ENCODE measurements at places on chromosomes 11 and 22. TPM values are rescaled to one million over a fixed set of nuclear protein-coding genes. Genes with fewer than 3 reads are reported as not detected.

The DMC1 gene
- total RNA-seq: 4.7 TPM

DNA sequence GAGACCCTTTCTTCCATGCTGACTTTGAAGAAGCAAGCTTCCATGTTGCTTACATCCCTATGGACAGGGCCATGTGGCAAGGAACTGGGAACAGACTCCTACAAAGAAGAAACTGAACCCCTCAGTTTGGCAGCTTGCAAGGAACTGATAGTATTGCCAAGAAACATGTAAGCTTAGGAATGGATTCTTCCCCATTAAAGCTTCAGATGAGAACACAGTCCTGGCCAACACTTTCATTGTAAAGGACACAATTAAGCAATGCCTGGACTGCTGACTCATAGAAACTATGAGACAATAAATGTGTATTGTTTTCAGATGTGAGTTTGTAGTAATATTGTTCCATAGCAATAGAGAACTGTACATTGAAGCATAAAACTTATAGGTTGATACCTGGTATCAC is 82.4 kb downstream of the AASDHPPT start:
- no peak for DNase-seq

The KIAA1671 gene
- 65.1 TPM for total RNA-seq

DNA sequence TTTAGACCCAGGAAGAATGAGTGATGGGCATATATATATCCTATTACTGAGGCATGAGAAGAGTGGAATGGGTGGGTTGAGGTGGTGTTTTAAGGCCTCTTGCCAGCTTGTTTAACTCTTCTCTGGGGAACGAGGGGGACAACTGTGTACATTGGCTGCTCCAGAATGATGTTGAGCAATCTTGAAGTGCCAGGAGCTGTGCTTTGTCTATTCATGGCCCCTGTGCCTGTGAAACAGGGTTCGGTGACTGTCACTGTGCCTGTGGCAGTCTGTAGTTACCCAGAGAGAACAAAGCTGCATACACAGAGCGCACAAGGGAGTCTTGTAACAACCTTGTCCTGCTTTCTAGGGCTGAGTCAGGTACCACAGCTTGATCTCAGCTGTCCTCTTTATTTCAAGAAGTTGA is 11.7 kb downstream of the LIMK2 start:
- DNase-seq: no peak

The PGGHG gene
- 60.3 TPM for total RNA-seq

The OR52H1 gene
- total RNA-seq: 0.89 TPM

The TRAF6 gene
- total RNA-seq: 16.6 TPM

The OSBP2 gene
- total RNA-seq: 12.0 TPM

The XNDC1N gene
- total RNA-seq: 11.7 TPM

- DNase-seq: no peak
Measured at GRCh38 chr11:77705195-77705875, 67.7 kb upstream of the CLNS1A start.

DNA sequence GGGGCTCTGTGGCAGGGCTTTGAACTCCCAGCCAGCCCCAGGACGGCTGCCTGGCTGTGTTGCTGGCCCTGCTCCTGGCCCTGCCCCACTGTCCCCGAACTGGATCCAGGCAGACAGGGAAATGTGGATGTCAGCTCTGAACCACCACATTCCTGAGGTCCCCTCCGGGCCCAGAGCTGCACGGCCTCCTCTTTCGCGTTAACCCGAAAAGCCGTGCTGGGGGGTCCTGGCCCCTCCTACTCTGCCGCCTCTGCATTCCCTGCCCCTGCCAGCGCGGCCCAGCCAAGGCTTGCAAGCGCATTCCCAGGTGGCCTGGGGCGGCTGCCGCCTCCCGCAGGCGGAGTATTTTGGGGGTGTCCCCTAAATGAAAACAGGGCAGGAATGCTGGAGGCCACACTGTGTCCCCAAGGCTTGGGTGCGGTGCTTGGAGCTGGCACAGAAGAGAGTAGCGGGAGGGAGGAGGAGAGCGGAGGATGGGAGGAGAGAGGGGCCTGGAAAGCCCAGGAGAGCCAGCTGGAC is 5.4 kb downstream of the LINC01488 start:
- DNase-seq: no peak

GRCh38 chr11:46387919-46388618 is 3.5 kb downstream of the CHRM4 start:
- DNase-seq: no peak

The KRTAP5-11 gene
- not detected for total RNA-seq

DNA sequence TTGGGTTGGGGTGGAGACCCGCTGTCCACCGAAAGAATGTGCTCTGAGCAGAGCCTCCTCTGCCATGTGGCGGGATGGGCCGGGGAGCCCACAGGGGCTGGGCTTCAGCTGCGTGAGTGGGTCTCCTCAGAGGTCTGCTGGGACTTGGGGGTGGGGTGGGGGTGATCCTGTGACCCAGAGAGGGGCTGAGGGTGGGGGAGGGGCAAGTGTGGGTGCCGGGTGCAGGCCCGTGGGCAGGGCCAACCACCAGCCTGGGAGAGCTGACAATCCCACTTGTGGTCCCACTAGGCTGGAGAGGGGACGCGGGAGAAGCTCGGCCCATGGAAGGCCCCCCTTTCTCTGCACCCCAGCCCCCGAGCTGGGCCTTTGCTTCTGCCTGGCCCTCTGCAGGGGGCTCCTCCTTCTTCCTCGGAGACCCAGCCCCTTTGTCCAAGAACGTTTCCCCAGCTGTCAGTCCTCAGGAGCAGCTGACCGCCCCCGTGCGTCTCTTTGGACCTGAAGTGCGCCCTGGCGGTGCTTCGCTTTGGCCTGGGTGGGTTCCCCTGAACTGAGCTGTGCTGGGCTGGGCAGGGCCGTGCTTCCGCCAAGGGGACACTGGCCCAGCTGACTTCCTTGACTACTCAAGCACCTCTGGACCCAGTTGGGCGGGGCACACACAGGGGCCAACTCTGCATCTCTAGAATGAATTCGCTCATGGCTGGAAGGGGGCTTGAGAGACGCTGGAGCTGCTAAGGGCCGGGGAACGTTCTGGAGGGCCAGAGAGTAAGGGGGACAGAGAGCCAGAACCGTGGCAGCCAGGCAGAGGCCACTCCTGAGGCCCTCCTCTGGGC is 30.2 kb downstream of the OSBPL5 start:
- DNase-seq: peak; percentile 60

GRCh38 chr11:110219006-110219785 is 77.2 kb downstream of the RDX start:
- no peak for DNase-seq

GRCh38 chr22:31055117-31055634 is 25.9 kb upstream of the SMTN start:
- no peak for DNase-seq

The RIMBP3B gene
- total RNA-seq: not detected

DNA sequence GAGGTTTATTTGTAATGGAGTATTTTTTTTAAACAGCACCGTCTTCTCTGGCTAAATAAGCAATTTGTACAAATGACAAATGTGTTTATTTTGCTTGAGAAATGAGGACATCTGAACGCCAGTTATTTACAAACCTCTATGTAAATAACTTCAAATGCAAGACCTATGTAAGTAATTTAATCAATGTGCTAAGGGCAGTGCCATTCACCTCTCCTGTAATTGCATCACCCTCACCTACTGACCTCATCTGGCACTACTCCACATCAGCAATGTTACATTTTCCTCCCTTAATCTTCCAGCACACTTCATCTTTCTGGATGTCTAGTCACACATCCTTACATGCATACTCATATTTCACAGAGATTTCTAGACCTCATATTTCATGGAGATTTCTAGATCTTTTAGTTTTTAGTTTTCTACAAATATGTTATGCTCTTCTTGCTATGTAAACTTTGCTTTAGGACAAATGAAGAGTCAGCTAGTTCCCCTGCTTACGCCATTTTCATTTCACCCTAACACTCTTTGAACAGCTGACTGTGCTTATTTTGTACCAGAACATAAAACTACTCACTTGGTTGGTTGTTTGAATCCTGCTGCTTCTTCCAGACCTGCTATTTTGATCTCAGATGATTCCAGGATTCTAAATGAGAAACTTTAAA is 238.6 kb downstream of the GRM5 start:
- DNase-seq: no peak

DNA sequence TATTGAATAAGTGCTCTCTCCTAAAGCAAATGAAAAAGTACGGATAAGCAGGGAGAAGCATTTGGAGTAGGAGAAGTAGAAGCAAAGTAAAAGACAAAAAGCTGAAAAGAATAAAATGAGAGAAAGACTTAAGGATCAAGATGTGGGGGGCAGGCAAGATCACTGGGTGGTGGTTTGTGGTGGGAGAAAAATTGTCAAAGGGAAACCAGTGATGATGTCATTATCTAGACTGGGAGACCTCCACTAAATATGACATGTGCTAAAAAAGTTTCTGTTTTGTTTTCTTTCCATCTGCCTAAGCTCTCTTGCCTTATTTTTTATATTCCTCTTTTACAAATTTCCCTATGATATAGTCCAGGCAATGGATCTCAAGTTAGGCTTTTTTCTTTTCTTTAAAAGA is 14.8 kb upstream of the MAML2 start:
- DNase-seq: no peak

DNA sequence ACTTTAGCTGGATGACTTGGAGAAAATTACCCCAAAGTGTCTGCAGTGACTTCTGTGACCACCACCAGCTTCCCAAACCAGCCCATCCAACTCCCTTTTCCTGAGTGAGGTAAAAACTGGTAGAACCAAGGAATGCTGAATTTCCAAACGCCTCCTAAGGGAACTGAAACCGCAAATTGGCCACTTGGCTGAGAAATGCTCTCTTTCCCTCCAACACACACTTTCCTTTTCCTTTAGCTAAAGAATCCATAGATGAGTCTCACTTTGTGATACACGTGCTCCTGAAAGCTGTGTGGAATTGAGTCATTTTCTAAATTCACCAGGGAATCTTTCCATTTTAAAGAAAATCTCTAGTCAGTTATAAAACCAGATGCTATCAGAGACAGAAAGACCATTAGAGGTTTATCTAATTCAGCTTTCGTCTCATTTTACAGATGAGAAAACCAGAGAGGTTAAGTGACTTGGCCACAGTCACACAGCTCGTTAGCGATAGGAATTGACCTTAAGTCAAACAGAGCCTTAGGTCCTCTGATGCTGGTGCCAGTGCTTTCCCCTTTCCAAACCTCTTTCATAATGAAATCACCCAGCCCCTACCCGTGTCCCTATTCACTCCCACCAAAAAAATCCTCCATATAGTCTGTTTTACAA is 137.2 kb downstream of the COMMD9 start:
- DNase-seq: no peak

DNA sequence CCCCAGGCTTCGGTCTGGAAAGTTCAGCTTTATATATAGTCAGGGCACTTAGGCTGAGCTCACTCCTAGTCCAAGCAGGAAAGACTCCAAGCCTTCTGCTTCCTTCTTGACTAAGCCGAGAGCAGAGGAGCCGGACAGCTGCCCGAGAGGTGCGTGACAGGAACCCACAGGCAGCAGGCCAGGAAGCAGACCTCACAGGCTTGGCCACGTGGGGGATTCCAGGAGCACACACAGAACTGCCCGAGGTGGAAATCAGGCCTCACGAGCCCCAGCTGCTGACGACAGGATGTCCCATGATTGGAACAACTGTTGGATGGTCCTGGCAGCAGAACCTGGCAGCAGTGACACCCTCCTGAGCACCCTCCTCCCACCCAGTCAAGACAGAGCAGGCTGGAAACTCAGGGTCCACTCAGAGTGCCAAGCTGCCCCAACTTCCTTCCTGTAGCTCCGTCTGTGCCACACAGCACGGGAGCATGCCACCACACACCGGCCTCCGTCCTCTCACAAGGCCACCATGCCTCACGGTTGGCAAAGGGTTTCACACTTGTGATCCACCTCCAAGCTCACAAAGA is 5.4 kb downstream of the PLA2G6 start:
- DNase-seq: no peak

GRCh38 chr22:37485395-37486223 is 575 bp downstream of the MFNG start:
- DNase-seq: no peak

DNA sequence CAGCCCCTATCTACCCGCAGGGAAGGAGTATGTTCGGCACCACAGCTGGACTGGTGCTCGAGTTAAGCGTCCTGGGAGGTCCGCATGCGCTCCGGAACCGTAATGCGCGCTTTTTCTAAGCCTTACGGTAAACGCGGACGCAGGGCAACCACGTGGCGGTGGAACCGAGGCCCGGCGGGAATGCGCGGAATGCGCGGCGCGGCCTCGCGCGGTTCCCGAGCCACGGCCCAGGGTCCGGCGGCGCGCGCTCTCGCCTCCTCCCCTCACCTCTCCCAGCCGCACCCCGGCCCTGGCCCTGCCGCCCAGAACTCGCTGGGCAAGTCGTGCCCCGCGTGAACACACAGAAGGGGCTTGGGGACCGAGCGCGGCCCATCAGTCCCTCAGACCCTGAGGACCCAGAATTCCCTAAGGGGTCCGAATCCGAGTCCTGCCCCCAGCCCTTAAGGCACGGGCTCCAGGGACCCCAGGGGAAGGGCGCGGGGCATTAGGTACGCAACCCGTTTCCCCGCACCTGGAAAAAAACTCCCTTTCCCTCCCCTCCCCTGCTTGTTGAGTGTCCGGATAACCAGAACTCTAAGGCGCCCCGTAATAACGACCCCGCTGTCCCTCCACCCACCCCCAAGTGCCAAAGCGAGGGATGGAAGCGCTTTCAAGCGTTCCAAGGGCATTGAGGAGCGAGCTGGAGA is 4.3 kb upstream of the CCND1 start:
- DNase-seq: peak; percentile 89

The DDI1 gene
- total RNA-seq: not detected

DNA sequence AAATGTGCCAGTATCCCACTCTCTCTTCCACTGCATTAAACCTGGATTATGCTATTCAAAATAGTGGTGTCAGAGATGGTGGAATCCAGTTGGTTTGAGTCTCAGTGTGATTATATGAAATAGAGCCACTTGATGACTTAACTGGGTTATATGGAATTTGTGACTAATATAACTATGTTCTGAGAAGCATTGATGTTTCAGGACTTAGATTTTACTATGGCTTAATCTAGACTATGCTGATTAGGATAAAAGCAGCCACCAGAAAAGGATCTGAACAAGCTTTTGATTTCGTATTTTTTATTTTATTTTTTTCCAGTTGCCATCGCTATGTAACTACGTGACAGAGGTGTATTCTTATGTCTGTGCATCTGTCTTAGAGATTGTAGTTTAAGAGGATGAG is 39.1 kb downstream of the MS4A6A start:
- no peak for DNase-seq

The NXPE1 gene
- total RNA-seq: not detected

The TPBGL gene
- total RNA-seq: 0.31 TPM

DNA sequence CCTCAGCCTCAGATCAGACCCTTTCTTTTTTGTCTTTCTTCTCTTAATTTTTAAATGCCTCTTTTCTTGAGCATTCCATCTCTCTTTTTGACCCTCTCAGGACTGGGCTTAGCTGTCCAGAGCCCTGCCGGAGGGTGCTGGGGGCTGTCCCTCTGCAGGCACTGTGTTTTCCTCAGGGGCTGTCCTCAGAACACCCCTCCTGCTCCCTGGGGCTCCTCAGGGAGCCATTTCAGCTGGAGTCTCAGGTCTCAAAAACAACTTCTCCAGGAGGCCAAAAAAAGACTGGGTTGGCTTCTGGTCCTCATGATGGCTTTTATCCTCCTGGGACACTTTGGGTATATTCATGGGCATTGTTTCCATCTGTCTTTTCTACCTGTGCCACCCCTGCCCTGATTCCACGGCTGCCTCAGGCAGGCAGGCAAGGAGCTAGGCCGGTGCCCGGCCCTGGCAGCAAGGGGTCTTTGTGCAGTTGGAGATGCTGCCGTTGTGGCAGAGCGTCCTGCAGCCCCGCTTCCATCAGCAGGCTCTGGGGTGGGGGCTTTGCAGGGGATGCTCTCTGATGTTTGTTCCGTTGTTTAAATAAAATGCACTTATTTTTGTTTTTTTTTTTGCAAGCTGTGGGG is 85.1 kb downstream of the CEP164 start:
- peak; percentile 21 for DNase-seq
